Retina (tissue), 1 donor: ENCODE measurements at places on chromosomes 1 and 21.

GRCh38 chr1:51756290-51756689 is 122.2 kb downstream of the NRDC start:
- DNase-seq: no peak

- no peak for DNase-seq
Observed at GRCh38 chr1:108653431-108654105, 7.3 kb downstream of the HENMT1 start.

- DNase-seq: peak; percentile 15
Observed at GRCh38 chr1:231636157-231636556, 9.6 kb downstream of the DISC1 start.

DNA sequence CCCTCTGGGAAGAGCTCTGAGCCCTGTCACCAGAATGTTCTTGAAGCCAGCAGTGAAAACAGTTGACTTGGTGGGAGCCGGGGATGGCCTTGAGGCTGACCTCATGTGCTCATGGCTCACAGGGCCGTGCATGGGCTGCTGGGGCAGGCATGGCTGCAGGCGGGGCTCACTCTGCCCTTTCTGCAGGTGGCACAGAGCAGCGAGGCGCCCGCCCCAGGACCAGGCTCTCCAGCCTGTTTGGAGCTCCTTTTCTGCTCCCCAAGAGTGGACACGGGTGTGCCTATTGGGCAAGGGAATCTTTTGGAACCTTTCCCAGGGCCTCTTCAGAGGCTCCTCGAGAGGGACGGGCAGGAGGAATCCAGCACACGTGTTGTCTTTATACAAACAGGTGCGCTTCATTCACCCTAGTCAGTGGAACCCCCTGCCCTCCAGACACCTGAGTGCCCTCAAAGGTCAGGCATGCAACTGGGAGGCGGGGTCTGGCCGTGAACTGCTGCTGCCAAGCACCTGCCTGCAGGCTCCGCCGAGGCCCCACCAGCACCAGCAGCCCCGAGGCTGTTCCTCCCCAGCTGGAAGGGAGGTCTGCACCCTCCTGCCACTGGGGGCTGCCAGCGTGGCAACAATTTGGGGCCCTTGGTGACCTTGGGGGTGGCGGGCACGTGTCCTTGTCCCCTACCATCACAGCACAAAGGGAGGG is 2.6 kb upstream of the TTC34 start:
- DNase-seq: no peak

GRCh38 chr1:185917646-185918045 is 183.5 kb downstream of the HMCN1 start:
- no peak for DNase-seq

DNA sequence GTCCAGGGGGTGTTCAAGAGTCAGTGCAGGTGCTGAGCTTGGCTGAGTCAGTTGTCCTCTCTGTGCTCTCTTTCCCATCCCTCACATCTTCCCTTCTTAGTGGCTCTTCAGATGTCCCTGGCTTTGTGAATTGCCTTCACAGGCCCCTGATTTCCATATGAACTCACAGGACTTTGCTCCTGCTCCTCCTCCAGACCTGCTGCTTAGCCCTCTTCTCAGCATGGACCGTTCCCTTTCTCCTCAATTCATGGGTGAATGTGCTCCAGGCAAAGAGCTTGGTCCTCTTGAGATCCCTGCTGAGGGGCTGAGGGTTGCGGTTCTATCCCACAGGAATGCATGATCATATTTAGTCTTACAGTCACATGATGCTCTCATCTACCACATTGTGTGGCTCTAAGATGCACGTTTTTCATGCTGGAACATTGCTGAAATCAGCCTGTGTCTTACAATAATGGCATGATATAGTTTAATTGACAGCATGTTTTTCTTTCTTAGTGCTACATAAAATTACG is 30.5 kb downstream of the CACNA1E start:
- no peak for DNase-seq

- no peak for DNase-seq
Observed at GRCh38 chr1:204203206-204203767, 7.0 kb upstream of the KISS1 start.

DNA sequence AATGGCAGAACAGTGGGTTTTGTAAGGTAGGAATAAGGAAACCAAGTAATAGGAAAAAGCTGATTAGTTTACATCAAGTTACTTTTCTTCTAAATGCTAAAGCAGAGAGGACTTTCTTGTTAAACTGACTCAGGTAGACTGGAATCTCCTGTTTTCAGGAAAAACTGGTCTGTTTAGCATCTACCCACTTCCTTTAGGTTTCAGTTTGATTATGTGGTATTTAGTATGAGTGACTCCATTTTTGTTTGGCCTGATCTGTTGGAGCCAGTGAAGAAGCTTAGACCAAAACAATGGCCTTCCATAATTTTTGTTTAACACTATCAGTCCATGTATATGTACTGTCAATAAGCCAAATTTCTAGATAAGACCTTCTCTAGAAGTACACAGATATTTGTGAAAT is 88.4 kb downstream of the EPB41 start:
- DNase-seq: no peak

- no peak for DNase-seq
Observed at GRCh38 chr1:230498704-230499103, 72.6 kb upstream of the PGBD5 start.

- DNase-seq: no peak
Observed at GRCh38 chr1:224605482-224606181, 10.5 kb upstream of the CNIH3 start.

DNA sequence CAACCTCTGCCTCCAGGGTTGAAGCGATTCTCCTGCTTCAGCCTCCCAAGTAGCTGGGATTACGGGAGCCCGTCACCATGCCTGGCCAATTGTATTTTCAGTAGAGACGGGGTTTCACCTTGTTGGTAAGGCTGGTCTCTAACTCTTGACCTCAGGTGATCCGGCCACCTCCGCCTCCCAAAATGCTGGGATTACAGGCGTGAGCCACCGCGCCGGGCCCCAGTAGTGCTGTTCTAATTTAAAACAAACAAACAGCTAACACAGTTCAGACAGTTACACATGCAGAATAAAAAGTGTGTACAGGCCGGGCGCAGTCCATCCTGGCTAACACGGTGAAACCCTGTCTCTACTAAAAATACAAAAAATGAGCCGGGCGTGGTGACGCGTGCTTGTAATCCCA is 35.6 kb upstream of the OPRD1 start:
- no peak for DNase-seq

- DNase-seq: peak; percentile 76
Observed at GRCh38 chr1:2330519-2331199, 60.7 kb downstream of the MORN1 start.

GRCh38 chr1:75275631-75276030 is 141.4 kb downstream of the LHX8 start:
- DNase-seq: no peak

GRCh38 chr21:41164981-41165655 is 2.8 kb upstream of the BACE2 start:
- no peak for DNase-seq

GRCh38 chr1:67601955-67602354 is 83.0 kb upstream of the GADD45A start:
- DNase-seq: no peak

- no peak for DNase-seq
Observed at GRCh38 chr1:55323760-55324159, 108.6 kb upstream of the USP24 start.

DNA sequence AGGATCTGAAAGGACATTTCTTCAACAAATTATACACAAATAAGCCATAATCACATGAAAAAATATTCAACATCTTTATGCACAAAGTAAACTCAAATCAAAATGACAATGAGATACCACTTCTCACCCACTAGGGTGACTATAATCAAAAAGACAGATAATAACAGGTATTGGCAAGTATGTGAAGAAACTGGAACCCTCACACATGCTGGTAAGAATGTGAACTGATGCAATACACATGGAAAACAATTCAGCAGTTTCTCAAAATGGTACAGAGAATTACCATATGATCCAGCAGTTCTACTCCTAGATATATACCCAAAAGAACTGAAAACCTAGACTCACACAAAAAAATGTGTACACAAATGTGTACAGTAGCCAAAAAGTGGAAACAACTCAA is 62.5 kb downstream of the CHD5 start:
- no peak for DNase-seq

- no peak for DNase-seq
Observed at GRCh38 chr1:66405061-66405460, 128.9 kb upstream of the SGIP1 start.

GRCh38 chr21:31191553-31191952 is 152.5 kb downstream of the TIAM1 start:
- DNase-seq: no peak

DNA sequence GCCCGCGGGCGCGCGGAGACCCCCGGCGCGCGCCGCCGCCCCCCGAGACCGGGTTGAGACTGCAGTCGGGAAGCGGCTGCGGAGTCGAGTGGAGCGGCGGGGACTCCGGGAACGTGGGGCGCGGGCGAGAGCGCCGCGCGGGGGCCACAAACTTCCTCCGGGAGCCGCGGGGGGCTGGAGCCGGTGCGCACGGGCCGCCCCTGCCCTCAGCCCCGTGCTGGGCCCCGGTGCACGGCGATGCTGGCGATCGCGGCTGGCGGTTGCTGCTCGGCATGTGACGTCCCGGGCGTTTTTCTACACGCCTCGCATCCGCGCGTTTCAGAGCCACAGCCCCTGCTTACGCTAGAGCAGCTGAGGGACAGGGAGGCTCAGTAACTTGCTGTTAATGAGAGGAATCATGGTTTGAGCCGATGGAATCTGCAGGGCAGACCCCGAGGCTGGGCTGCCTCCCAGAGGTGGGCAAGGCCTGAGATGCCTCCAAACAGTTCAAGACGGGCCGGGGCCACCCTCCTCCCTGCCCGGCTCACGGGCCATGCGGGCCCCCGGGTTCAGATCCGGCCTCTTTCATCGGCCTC is 520 bp downstream of the TMEM201 start:
- peak; percentile 68 for DNase-seq

DNA sequence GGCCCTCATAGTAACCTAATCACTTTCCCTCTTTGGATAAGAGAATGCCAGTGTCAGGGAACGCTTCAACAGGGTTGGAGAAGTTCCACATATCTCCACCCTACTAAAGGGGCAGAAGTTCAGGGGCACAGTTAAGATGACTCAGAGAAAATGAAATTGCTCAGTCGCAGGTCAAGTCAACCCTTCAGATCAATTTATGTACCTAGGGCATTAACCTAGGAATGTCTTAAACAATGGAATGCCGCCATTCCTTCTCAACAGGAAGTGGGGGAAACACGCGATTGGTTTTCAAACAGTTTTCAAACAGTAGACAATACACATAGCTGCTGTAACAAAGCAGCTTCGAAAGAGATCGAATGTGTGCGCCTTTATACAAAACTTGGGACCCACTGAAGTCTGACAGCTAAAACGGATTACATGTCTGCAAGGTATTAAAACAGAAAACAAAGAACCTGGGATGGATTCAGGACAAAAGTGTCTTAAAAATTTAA is 897 bp downstream of the SLC25A24 start:
- DNase-seq: no peak

GRCh38 chr1:232462213-232462612 is 167.7 kb downstream of the SIPA1L2 start:
- DNase-seq: no peak

- no peak for DNase-seq
Observed at GRCh38 chr1:74486036-74486435, 26.4 kb downstream of the LRRC53 start.

DNA sequence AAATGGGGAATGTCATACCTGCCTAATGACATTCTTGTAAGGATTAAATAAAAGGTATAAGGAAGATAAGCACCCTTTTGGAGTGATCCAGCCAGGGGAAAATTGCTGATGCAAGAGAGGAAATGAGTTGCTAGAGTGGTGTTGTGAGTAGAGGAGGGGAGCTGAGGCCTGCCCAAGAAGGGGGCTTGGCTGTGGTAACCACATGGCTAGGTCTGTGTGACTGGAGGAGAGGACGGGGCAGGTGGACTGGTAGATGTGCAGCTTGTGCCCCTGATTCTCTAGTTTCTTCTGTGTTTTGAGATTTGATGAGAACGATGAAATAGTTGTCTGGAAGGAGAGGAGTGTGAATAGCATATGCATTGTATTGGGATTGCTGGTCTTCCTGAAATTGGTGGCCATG is 6.6 kb downstream of the TXLNA start:
- no peak for DNase-seq

DNA sequence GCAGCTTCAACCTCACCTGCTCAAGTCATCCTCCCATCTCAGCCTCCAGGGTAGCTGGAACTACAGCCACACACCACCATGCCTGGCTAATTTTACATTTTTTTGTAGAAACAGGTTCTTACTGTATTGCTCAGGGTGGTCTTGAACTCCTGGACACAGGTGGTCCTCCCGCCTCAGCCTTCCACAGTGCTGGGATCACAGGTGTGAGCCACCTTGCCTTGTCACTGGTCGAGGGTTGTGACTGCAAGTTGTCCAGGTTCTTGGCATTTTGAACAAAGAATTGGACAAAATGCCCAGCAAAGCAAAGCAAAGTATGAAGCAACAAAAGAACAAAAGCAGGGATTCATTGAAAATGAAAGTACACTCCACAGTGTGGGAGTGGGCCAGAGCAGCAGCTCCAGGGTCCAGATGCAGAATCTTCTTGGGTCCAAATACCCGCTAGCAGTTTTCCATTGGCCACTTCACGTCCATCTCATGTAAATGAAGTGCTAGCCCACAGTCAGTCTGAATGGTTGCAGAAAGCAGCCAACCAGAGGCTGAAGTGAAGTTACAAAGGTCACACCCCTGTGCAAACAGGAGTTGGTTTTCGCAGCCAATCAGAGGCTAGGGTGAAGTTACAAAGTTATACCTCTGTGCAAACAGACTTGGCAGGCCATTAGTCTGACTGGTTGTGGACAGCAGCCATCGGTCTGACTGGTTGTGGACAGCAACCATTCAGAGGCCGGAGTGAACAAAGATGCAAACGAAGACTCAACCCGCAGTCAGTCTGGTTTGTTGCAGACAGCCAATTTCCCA is 109.5 kb upstream of the KIF26B start:
- no peak for DNase-seq

DNA sequence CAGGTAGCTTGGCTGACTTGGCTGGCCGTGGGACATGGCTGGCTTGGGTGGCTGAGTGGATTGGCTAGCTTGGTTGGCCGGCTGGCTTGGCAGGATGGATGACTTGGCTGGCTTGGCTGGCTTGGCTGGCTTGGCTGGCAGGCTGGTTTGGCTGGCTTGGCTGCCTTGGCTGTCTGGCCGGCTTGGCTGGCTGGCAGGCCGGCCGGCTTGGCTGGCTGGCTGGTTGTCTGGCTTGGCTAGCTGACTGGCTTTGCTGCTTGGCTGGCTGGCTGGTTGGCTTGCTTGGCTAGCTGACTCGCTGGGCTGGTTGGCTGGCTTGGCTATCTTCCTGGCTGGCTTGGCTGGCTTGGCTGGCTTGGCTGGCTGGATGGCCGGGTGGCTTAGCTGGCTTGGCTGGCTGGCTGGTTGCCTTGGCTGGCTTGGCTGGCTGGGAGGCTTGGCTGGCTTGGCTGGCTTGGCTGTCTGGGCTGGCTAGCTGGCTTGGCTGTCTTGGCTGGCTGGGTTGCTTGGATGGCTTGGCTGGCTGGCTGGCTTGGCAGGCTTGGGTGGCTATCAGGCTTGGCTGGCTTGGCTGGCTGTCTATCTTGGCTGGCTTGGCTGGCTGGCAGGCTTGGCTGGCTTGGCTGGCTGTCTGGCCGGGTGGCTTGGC is 129.7 kb upstream of the FAM72C start:
- DNase-seq: no peak

GRCh38 chr1:68276448-68276847 is 44.1 kb upstream of the WLS start:
- no peak for DNase-seq
